HFFc6 (cell line): ENCODE measurements at places on chromosomes 5 and 9. TPM values are rescaled to one million over a fixed set of nuclear protein-coding genes. Genes with fewer than 3 reads are reported as not detected.
A peak's percentile ranks its signal among the peaks of the same experiment; 100 is the strongest.

GRCh38 chr5:130335117-130335516 lies 430.9 kb downstream of the CHSY3 start:
- H3K27ac ChIP-seq, result no peak overlapping the region
- no peaks in the 10 kb centered on the region for H3K27me3 ChIP-seq
- no peak for DNase-seq
- H3K36me3 ChIP-seq, result no peaks in the 10 kb centered on the region
- no peaks in the 10 kb centered on the region for H3K4me1 ChIP-seq
- H3K4me3 ChIP-seq, result no peak overlapping the region

The HMCN2 gene
- total RNA-seq, result 0.05 TPM in 1 of 3 replicates, not detected in the others

DNA sequence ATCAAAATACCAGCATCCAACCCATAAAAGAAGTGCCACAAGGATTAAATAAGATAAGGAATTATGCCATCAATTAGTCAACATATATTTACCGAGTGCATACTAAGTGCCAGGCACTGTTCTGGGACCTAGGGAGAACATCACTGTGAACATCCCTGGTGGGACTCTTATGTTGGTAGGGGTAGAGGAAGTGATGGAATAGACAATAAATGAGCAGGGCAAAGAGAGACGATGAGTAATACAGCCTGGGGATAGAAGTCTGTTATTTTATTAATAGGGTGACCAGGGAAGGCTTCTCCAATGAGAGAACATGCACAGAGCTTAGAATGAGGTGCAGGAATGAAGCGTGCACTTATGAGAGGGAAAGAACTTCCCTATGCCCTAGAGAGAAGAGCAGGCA lies 47.4 kb upstream of the VLDLR start:
- H3K36me3 ChIP-seq, result no peaks in the 10 kb centered on the region
- no peak overlapping the region for H3K27ac ChIP-seq
- peaks cover 31% of the 10 kb centered on the region for H3K4me1 ChIP-seq
- DNase-seq, result peak; percentile 50

GRCh38 chr9:111598733-111599091 lies 735 bp downstream of the PTGR1 start:
- H3K27ac ChIP-seq, result peak overlapping the region; percentile 94
- peak overlapping the region; percentile 95 for H3K4me3 ChIP-seq
- peak; percentile 42 for DNase-seq
- peaks cover 14% of the 10 kb centered on the region; the same call in 1 of the 2 replicates for H3K36me3 ChIP-seq
- peaks cover 48% of the 10 kb centered on the region for H3K4me1 ChIP-seq
- H3K27me3 ChIP-seq, result peaks cover 4% of the 10 kb centered on the region; the same call in 1 of the 2 replicates

GRCh38 chr9:77502568-77502967 lies 145.6 kb downstream of the GNA14 start:
- no peak overlapping the region for H3K4me3 ChIP-seq
- no peak for DNase-seq
- peaks cover 6% of the 10 kb centered on the region for H3K27me3 ChIP-seq
- H3K36me3 ChIP-seq, result no peaks in the 10 kb centered on the region
- no peak overlapping the region for H3K27ac ChIP-seq

The ACTL7B gene
- total RNA-seq, result not detected in 3 replicates

The ANGPTL2 gene
- total RNA-seq, result 14.2 to 20.5 TPM (median 14.7 TPM) in 3 replicates

- no peak for DNase-seq
- H3K27me3 ChIP-seq, result peaks cover 30% of the 10 kb centered on the region
- H3K4me3 ChIP-seq, result no peak overlapping the region
Observed at GRCh38 chr5:80569086-80569960, 757 bp downstream of the ANKRD34B start.
